ENCODE measurements at places on chromosomes 2 and 18.

- peak; percentile 34 for DNase-seq
These were observed 57.2 kb downstream of the MAP4K3 start for GRCh38 chr2:39379643-39380524.

GRCh38 chr2:118865106-118865505 is 17.7 kb upstream of the EN1 start:
- DNase-seq = no peak

DNA sequence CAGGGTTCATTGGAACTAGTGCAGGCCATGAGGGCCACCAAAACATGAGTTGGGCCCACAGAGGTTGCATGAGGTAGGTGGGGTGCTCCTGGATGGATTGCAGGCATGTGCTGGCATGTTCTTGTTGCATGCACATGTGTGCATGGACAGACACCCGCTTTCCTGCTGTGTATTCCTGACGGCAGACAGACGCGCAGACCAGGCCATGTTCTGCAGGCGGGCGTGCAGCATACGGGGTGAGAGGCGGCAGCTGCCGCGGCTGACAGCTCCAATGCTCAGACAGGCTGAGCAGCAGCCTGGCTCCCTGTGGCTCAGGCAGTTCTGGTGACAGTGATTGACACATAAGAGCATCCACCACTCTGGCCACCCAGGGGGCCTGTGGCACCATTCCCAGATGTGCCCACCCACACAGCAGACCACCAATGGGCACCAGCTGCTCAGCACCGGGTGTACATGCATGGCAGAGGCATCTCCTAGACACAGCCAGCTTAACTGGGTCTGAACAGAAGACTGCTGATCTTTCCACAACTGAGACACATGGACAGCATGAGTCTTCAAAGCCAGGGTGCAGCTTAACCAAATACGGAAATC is 21.2 kb downstream of the HS1BP3 start:
- no peak for DNase-seq

GRCh38 chr2:152319822-152320570 is 15.0 kb upstream of the FMNL2 start:
- DNase-seq = no peak

DNA sequence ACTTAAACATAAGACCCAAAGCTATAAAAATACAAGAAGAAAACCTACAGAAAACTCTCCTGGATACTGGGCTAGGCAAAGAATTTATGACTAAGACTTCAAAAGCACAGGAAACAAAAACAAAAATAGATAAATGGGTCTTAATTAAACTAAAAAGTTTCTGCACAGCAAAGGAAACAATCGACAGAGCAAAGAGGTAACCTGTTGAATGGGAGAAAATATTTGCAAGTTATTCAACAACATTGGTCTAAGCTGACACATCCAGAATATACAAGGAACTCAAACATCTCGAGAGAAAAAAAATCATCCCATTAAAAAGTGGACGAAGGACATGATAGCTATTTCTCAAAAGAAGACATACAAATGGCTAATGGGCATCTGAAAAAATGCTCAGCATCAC is 72.3 kb upstream of the RBBP8 start:
- no peak for DNase-seq

GRCh38 chr2:55519938-55520885 is 694 bp downstream of the CFAP36 start:
- DNase-seq = peak; percentile 32

DNA sequence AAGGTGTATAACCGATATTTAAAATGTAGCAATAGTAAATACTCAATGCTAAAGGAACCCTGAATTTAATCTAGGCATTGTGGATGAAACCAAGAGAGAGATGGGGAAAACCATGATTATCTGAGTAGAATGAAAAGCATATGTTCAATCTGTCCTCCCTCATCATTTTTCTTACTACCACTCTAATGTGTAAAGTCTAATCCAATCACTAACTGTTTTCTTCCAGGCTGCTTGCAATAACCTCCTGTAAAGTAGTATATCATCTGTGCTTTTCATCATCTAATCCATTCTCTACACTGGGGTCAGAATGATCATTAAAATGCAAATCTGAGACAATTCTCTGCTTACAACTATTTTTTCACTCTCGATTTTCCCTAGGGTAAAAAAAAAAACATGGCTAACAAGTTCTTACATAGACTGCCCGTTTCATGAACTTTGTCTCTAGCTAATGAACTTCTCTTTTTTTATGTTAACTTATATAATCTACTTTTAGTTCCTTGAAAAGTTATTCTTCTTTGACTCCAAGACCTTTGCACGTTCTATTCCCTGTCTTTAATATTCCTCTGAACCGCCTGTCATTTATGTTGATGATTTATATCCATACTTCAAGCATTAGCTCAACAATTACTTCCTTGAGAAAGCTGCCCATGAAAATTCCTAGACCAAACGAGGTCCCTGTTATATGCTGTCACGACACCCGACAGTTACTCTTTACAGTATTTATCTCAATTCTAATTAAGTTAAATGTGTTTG is 94.7 kb upstream of the SLC8A1 start:
- no peak for DNase-seq

DNA sequence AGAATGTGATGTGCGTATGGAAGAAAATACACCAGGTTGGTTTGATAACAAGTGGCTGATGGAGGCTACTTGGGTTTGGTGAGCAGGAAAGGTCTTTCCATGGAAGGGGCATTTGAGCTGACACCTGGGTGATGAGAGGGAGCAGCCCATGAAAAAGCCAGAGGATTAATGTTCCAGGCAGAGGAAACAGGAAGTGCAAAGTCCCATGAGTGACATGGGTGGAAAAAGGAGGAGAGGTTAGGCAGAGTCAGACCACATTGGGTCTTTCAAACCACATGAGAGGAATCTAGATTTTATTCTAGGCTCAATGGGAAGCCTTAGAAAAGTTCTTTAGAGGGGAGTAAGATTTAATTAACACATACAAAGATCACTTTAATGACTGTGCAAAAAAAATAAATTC is 195.7 kb downstream of the LRATD1 start:
- no peak for DNase-seq

- DNase-seq = no peak
These were observed 82.2 kb downstream of the MYO3B start for GRCh38 chr2:170260188-170260587.

- no peak for DNase-seq
These were observed 3.4 kb downstream of the CHRNG start for GRCh38 chr2:232542715-232543467.

DNA sequence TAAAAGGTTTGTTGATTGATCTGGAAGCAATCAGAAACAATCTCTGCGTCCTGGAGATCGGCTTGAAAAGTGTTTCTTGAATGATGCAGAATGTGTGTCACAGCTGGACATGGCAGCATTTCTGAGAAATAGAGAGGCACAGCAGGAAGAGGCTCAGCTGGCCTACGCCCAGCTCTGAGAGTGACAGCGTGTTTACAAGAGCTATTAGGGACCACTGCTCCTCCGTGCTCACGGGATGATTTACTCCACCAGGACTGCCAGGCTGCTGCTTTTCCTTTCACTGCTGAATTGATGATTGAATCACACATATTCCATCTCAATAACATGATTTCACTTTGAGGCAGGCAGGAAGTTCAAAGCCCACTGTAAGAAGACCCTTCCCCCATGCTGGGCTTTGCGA is 62.8 kb downstream of the GALNT14 start:
- DNase-seq = no peak

- DNase-seq = no peak
These were observed 12.3 kb downstream of the PAX8 start for GRCh38 chr2:113266431-113266830.

DNA sequence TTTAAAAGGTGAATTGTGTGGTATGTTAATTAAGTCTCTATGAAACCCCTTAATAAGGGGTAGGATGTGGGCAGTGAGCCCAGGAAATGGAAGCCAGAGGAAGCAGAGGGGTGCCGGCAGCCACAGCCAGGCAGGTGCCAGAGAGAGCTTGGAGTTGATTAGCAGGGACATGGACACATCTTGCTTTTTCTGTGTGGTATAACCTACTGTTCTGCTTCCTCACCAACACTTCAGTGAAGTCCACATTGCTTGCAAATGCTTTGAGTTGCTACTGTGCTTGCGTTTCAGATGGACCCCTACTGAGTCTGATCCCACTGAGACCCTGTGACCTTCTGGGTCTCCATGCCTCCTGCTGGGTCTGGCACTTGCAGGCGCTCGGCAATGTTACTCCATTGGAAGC is 30.3 kb upstream of the ARHGEF4 start:
- no peak for DNase-seq

DNA sequence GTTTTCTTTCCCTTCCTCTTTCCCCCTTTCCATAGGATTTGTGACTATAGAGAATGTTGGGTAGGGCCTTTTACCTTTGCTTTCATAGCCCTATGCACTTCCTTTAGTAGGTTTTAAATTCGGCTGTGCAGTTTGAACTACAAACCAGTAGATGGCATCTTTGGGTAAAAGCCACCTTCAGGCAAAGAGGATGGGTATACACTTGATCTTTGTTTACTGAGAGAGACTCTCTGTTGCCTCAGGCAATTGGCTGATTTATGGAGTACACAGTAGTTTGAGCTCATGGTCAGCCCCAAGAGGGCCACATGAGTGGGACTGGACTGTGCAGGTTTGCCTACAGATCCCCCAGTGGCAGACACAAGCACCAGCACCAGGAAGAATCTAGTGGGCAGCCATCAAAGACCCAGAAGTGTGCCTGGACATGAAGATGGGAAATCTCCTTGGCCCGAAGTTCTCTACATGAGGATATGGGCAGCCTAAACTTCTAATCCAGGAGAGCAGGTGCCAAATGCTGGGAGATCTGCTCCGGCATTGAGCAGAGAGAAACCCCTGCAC is 1304.3 kb upstream of the DDX18 start:
- no peak for DNase-seq

DNA sequence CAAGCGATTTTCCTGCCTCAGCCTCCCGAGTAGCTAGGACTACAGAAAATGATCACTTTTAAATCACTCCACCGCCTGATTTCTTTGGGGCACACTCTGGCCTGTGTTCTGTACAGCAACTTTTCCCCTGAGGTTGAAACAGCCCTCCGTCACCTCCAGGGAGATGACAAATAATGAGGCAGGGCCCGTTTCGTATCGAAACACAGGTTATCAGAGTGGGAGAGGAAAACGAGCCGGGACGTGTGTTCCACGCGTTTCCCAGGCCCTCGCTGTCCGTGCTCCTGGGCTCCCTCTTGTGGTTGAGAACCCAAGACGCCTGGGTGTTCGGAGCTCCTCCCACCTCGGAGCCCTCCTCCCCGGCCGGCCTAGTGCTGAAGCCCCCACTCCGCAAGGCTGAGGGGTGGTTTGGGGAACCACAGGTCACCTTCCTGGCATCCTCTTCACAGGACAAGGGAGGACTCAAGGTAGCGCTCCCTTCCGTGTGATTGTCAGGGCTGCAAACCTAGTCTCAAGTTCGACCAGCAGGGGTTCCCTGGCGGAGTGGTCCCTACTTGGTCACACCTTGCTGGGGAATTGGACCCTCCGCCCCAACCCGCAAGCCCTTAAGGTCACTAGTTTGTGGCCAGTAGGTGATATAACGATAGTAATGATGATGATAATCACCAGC is 12.8 kb downstream of the ATP6V1B1 start:
- DNase-seq = peak; percentile 77

DNA sequence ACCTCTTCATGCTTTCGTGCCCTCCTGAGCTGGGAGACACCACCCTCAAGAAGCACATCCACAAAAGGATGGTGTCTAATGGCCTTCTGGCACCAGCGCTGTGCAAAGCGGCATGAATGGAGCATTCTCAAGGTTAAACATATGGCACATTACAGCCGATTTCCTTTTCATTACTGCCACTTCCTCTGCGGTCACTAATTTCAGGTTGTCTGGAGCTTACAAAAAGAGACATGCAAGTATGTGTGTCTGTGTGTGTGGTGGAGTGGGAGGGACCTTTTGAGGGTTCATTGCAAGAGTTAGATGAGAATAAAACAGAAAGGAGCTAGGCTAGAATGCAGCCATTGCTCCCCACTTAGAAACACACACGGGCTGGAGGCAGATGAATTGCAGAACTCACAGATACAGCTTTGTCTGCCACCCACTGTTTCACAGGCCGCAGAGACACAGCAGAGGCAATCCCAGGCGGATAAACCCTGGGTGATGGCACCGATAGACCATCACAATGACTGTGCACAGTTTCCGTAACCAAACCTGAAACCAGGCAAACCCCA is 76.0 kb downstream of the TGIF1 start:
- DNase-seq = peak; percentile 69

- no peak for DNase-seq
These were observed 1.4 kb upstream of the MALT1 start for GRCh38 chr18:58669731-58670378.

- DNase-seq = peak; percentile 20
These were observed 23.8 kb downstream of the EML4 start for GRCh38 chr2:42192652-42193566.

DNA sequence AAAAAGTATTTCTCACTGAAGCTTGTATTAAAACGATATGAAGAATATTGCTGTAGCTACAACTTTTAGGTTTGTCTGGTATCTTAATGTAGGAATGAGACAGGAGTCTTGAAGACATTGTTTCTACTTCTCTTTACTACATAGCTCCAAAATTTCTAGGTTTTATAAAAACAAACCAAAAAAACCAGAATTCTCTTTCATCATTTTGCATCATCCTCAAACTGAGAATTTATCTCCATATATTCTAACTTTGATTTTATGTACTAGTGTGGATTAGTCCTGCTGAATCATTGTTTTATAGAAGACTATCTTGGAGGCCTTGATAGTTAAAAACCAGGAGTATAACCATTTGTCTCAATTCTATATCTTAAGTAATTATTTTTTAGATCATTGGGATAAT is 100.2 kb downstream of the ICA1L start:
- no peak for DNase-seq

GRCh38 chr18:56999823-57000222 is 147.1 kb upstream of the BOD1L2 start:
- DNase-seq = no peak

Measured in CD4-positive, alpha-beta T cell treated with Interleukin-4 for 1 hour (primary cell).